ENCODE measurements at places on chromosomes 11 and 22.
A peak's percentile ranks its signal among the peaks of the same experiment; 100 is the strongest.

GRCh38 chr11:101288392-101288791 lies 158.8 kb upstream of the PGR start:
- no peak for DNase-seq
- H3K27ac ChIP-seq = no peak overlapping the region
- H3K36me3 ChIP-seq = no peaks in the 10 kb centered on the region
- no peaks in the 10 kb centered on the region for H3K4me1 ChIP-seq
- H3K27me3 ChIP-seq = no peaks in the 10 kb centered on the region

GRCh38 chr11:47661245-47661644 lies 18.9 kb upstream of the MTCH2 start:
- no peak overlapping the region for H3K27ac ChIP-seq
- H3K36me3 ChIP-seq = no peaks in the 10 kb centered on the region
- no peaks in the 10 kb centered on the region for H3K4me1 ChIP-seq
- no peak overlapping the region for H3K4me3 ChIP-seq
- no peaks in the 10 kb centered on the region for H3K27me3 ChIP-seq
- DNase-seq = no peak

DNA sequence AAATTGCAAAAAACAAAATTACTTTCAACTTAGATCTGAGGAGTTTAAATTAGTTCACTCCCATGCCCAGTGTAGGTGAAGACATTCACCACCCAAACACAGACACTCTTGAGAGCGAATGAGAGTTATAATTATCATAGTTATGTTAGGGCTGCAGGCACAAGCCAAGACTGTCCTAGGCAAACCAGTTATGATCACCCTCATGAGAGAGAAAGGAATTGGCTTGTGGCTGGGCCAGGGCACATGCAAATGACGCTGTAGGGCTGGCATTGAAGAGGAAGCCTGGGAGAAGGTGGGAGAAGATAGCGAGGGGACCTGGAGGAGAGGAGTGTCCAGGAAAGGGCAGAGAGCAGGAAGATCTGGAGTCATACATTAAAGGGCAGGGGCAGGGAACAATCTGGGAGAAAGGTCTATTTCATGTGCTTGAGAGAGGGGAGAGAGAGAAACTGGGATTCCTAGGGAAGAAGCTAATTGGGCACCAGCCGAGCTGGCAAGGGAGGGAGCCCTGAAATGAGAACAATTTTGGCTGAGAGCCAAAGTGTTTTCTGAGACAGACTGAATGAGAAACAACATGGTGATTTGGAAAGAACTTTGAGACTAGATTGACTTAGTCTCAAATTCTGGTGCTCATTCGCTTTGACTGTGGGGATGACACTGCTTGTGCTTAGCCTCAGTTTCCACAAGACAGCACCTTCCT lies 279.9 kb downstream of the KIRREL3 start:
- no peaks in the 10 kb centered on the region for H3K36me3 ChIP-seq
- DNase-seq = no peak
- H3K4me3 ChIP-seq = no peak overlapping the region
- no peak overlapping the region for H3K27ac ChIP-seq

DNA sequence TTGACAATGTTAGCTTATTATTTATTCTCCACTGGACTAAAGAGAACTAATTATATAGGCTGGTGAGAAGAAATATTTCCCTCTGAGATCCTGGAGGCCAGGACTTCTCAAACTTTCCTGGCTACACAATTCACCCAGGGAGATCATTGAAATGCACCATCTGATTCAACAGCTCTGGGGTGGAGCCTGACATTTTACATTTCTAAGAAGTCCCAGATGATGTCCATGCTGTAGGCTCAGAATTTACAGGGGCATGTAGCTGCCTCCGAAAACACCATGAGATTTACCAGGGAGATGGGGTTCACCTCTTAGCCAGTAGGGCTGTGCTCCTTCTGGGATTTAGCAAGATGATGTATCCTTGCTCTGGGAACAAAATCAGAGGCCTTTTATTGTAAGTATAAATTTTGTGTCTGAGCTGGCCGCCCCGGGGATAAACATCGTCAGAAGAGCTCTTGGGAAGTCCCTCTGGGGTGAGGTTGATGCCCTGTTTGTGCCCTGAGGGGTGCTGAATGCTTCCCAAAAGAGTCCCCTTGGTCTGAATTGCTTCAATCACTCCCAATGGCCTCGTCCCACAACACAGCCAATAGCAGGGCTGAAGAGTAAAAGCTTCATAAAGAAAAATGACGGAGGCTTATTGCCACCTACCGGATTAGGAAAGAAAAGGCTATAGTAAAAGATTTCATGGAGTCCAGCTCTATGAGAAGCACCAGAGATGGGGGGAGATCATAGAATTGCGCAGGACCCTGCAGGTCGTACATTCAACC lies 33.4 kb upstream of the API5 start:
- no peak overlapping the region for H3K4me3 ChIP-seq
- peak; percentile 72 for DNase-seq
- H3K27ac ChIP-seq = no peak overlapping the region

- H3K4me3 ChIP-seq = no peak overlapping the region
- no peaks in the 10 kb centered on the region for H3K36me3 ChIP-seq
- no peak for DNase-seq
- no peak overlapping the region for H3K27ac ChIP-seq
- H3K4me1 ChIP-seq = no peaks in the 10 kb centered on the region
- H3K27me3 ChIP-seq = no peaks in the 10 kb centered on the region
These were observed 93.2 kb upstream of the TP53I11 start for GRCh38 chr11:45043755-45044475.

- no peak overlapping the region for H3K4me3 ChIP-seq
- no peak overlapping the region for H3K27ac ChIP-seq
- no peaks in the 10 kb centered on the region for H3K36me3 ChIP-seq
- no peaks in the 10 kb centered on the region for H3K27me3 ChIP-seq
- no peaks in the 10 kb centered on the region for H3K4me1 ChIP-seq
- no peak for DNase-seq
These were observed 19.4 kb downstream of the TRPM5 start for GRCh38 chr11:2424811-2425495.

- H3K4me1 ChIP-seq = no peaks in the 10 kb centered on the region
- H3K27ac ChIP-seq = no peak overlapping the region
- peaks cover 3% of the 10 kb centered on the region for H3K36me3 ChIP-seq
- H3K27me3 ChIP-seq = no peaks in the 10 kb centered on the region
- no peak for DNase-seq
- H3K4me3 ChIP-seq = no peak overlapping the region
These were observed 16.8 kb downstream of the NUCB2 start for GRCh38 chr11:17293311-17293710.

DNA sequence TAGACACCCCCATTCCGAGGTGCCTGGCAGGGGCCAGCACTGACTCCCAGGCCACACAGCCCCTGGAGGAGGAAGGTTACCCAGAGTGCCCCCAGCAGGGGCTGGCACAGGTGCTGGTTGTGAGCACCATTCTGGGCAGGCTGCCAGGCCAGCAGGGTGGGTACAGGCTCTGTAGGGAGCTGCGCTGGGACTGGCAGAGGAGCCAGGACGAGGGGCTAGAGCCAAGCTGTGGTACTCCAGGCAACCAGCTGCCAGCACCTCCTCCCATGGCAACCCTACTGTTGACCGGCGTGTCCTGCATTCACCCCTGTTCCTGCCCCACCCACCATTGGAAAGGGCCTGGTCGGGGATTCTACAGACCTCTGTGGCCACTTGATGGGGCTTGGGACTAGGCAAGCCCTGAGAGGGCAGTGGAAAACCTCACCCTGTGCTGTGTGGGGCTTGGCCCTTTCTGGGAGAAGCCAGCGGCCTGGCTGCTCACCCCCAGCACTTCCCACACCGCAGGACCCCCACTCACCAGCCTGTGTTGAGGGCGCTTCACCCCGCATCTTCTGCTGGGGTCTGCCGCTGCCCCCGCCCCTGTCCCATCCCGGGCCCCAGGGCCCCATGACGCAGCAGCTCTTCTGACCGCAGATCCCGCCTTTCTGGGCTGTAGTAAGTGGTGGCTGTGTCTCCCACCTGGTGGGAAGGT lies 1.9 kb downstream of the CLDN5 start:
- H3K27me3 ChIP-seq = peaks cover 51% of the 10 kb centered on the region
- H3K4me3 ChIP-seq = no peak overlapping the region

GRCh38 chr11:75598264-75598663 lies 36.2 kb downstream of the SERPINH1 start:
- H3K27me3 ChIP-seq = no peaks in the 10 kb centered on the region
- peaks cover 13% of the 10 kb centered on the region for H3K4me1 ChIP-seq
- H3K4me3 ChIP-seq = no peak overlapping the region
- no peaks in the 10 kb centered on the region for H3K36me3 ChIP-seq
- DNase-seq = no peak

- H3K27me3 ChIP-seq = no peaks in the 10 kb centered on the region
- no peak overlapping the region for H3K27ac ChIP-seq
- H3K4me3 ChIP-seq = no peak overlapping the region
These were observed 54.6 kb downstream of the LRRC74B start for GRCh38 chr22:21100149-21101032.

- peaks cover 7% of the 10 kb centered on the region for H3K4me1 ChIP-seq
- no peaks in the 10 kb centered on the region for H3K27me3 ChIP-seq
- DNase-seq = peak; percentile 63
- no peaks in the 10 kb centered on the region for H3K36me3 ChIP-seq
- H3K27ac ChIP-seq = no peak overlapping the region
- no peak overlapping the region for H3K4me3 ChIP-seq
These were observed 80.9 kb downstream of the TRIM29 start for GRCh38 chr11:120057028-120057330.

- no peaks in the 10 kb centered on the region for H3K27me3 ChIP-seq
- H3K36me3 ChIP-seq = no peaks in the 10 kb centered on the region
- peaks cover 4% of the 10 kb centered on the region for H3K4me1 ChIP-seq
- no peak overlapping the region for H3K4me3 ChIP-seq
- DNase-seq = no peak
These were observed 8.2 kb upstream of the HBE1 start for GRCh38 chr11:5277807-5278382.

DNA sequence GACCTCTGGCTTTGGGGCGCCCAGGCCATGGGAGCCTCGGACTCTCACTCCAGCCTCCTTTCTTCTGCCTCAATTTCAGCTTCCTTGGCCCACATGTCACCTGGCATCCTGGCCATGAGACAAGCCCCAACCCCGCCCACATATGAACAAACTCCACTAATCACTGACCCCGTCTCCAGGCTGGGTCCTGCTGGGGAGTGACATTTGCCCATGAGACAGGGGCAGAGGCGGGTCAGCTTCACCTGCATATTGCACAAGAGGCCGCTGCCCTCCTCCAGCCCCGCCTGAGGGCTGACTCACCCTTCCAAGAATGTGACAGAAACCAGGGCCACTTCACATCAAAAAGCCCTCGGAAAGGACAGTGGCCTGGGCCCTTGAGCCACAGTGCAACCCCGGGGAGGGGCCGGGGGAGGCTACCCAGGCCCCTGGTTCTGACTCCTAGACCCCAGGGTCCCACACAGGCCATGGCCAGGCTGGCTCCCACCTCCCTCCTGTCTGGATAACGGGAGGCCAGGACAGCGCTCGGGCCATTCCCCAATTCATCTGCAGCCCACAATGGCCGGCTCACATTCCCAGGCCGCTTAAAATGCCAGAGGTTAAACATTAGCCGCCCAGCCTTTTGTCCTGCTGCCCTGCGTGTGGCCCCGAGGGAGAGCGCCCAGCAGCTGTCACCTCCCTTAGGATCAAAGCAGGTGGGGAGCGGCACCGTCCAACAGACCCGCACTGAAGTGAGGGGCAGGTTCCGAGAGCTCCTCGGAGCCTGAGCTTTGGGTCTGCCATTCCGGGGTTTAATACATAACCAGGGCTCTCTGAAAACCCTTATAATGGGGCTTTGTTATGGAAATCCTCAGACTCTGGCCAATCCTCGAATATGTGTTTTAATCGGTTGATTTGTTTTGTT lies 42.3 kb downstream of the TRMU start:
- peak; percentile 95 for DNase-seq
- H3K27me3 ChIP-seq = no peaks in the 10 kb centered on the region
- H3K36me3 ChIP-seq = peaks cover 22% of the 10 kb centered on the region

DNA sequence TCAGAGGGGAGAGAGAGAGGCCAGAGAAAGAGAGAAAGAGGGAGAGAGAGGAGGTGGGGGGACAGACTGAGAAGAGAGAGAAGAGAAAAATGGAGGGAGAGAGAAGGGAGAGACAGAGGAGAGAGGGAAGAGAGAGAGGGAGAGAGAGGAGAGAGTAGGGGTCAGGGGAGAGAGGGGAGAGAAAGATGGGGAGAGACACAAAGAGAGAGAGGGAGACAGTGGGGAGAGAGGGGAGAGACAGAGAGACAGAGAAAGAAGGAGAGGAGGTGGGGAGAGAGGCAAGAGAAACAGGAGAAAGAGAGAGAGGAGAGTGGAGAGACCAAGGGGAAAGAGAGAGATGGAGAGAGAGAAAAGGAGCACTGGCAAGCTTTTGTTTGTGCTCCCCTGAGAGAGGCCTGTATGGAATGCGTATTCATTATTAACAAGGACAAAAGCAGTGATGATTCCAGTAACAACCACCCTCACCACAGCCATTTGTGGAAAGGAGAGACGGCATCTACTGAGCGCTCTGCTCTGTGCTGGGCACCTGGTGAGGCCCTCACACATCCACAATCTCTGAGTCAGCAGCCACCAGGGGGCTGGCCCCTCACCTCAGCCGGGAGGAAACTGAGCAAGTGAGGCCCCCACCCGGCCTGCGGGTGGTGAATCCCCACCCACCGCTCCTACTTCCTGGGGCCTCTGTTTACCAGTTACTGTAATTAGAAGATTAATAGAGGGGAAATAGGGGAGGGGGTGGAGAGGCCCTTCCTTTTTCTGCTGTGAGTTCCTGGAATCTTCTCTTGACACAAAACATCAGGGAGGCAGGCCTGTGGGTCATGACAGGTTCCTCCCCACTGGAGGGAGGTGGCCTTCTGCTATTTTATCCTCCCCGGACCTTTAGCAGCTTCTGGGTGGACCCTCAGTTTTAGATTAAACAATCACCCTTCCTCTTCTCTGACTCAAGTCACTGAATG lies 14.6 kb upstream of the MIAT start:
- no peaks in the 10 kb centered on the region for H3K36me3 ChIP-seq
- peaks cover 8% of the 10 kb centered on the region for H3K4me1 ChIP-seq
- H3K27me3 ChIP-seq = peaks cover 12% of the 10 kb centered on the region
- H3K4me3 ChIP-seq = peak overlapping the region; percentile 10
- no peak overlapping the region for H3K27ac ChIP-seq

DNA sequence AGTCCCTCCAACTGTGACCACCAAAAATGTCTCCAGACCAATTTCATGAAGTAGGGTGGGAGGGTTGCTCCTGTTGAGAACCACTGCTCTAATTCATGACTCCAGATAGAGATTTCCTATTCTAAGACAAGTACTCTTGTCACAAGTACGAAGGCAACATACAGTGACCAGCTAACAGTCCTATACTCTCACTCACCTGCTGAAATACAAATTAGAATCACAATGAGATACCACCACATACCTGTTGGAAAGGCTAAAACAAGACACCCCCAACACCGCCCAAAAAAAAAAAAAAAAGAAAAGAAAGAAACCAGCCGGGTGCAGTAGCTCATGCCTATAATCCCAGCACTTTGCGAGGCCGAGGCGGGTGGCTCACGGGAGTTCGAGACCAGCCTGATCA lies 310.5 kb downstream of the SWAP70 start:
- no peak overlapping the region for H3K27ac ChIP-seq
- no peak overlapping the region for H3K4me3 ChIP-seq
- H3K36me3 ChIP-seq = peaks cover 5% of the 10 kb centered on the region
- H3K4me1 ChIP-seq = no peaks in the 10 kb centered on the region
- H3K27me3 ChIP-seq = no peaks in the 10 kb centered on the region
- DNase-seq = no peak

Data from endodermal cell (in vitro differentiated cells).